Vagina (tissue), 2 donors: ENCODE measurements at places on chromosomes 7 and 10. TPM values are rescaled to one million over a fixed set of nuclear protein-coding genes. Genes with fewer than 3 reads are reported as not detected.

- DNase-seq: no peak
Observed at GRCh38 chr7:16991551-16991950, 109.8 kb upstream of the AGR3 start.

DNA sequence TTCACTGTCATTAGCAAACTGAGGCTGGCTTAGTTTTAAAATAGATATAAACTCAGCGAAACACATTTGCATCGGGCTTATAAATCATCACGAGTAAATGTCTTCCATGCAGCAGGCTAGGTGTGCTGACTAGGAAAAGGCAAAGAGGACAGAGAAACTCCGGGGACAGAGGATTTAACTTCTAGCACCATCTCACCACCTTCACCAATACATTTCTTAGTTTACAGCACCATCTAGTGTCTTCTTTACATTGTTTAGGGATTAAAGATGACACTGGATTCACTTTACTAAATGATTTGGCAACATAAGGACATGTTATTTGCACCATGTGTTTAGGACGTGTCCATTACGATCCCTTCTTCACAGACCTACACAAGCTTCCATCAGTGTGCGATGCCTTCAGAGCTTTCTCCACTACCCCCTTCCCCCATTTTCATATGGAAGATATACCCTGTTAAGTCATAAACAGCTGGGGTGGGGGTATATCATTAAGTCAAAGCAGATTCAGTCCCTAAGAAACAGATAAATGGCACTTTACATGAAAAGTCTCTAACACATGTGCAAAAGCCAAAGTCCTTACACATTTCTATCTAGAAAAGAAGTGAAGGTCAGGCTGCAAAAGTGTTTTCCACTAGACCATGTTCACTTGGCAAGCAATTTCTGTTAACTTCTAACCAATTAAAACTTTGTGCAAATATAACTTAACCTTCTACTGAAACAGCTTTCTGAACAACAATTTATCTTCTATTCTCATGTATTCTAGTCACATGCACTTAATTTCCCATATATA is 103.3 kb downstream of the GRB10 start:
- DNase-seq: no peak

DNA sequence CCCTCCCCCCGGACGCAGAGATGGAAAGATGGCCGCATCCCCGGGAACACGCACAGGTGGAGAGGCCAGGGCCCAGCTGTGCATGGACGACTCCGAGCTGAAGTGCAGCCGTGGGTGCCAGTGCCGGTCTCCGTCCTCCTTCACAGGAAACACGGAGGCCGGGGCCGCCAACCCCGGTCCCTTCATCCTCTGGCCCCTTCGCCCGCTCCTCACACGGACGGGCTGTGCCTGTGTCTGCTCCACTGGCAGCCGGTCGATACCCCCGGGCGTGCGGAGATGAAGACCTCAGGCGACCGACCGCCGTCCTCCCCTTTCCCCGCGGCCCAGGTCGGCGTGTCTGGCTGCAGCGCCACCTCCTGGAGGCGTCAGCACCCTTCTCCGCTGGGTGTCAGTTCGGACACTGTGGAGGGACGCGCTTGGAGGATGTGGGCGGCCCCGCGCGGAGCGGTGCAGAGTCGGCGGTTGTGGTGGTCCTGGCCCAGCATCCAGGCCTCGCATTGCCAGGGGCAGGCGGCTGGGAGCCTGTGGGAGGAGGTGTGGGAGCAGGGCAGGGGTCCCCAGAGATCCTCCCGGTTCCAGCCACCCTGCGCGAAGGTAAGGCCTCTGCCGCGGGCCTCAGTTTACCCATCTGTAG is 9.9 kb downstream of the ZNF511 start:
- DNase-seq: no peak

DNA sequence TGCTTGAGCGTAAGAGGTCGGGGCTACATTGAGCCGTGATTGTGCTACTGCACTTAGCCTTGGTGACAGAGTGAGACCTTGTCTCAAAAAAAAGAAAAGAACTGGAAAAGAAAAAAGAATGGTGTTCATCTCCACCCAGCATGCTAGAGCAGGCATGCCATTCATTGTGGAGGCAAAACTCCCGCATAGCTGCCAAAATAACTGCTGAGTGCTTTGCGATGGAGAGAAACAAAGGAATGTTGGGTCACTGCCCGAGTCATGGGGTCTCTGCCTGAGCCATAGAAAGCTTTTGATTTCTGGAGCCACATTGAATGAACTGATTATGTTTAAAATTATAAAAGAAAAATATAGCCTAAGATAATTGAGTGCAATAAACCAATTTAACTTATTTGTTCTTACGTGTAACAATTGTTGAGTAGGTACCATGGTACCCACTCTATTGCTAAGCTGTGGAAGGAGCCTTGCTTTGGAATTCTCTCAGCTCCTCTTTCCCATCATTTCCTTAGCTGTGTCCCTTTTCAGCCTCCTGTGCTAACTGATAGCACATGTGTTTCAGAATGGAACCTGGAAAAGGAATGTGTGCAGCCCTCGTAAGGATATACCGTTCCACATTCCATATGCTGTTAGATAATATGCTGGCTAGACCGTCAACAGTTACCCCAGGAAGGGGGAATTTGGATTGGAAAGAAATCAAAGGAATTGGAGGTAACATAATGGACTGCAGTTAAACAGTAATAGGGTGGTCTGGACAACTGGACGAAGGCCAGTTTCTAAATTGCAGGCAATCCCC is 99.0 kb downstream of the KIAA1217 start:
- DNase-seq: no peak

- DNase-seq: no peak
Observed at GRCh38 chr10:119360181-119360921, 153.0 kb downstream of the GRK5 start.

DNA sequence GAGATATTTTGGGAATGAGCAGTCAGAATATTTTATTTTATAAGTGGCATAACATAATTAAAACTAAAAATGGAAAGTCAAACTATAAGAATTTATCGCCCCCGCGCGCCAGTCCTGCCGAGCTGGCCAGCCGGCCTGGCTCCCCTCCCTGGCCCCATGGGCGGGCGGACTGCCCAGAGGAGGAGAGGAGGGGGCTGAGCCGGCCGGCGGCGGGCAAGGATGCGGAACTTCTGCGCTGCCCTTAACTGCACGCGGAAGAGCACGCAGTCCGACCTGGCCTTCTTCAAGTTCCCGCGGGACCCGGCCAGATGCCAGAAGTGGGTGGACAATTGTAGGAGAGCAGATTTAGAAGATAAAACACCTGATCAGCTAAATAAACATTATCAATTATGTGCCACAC is 96.8 kb downstream of the DKK1 start:
- DNase-seq: no peak

DNA sequence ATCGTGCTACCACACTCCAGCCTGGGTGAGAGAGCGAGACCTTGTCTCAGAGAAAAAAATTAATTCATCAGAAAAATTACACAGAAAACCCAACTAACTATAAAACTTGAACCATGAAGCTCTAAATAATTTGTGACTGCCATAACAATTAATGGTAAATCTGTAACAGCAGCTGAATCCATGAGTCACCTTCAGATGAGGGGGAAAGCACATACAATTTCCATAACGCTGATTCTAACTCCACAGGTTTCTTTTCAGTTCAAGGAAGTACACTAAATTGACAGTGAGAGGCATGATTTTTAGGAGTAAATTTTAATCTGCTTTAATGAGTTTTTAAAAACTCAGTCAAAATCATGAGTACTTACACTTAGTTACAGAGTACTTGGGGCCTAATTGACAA is 120.1 kb upstream of the NOBOX start:
- DNase-seq: no peak

GRCh38 chr7:130275826-130276297 is 9.2 kb downstream of the CPA2 start:
- DNase-seq: no peak

- DNase-seq: no peak
Observed at GRCh38 chr7:4683884-4684565, 1.9 kb downstream of the FOXK1 start.

DNA sequence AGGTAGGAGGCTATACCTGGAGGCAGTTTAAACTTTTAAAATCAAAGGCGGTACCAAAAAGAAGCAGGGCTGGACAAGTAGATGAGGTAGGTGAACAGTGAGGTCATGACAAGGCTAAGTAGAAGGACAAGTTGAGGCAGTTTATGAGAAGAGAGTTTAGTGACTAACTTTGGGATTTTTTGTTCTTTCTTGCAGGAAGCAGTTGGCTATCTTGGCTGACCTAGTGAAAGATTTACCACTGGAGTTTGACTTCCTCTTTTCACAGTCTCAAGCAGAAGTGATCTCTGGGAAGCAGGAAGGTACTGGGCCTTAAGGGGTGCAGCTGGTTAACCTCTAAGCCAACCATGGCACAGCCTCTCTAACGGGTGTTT is 26.3 kb downstream of the ENTPD7 start:
- no peak for DNase-seq

GRCh38 chr10:32295027-32295426 is 51.9 kb downstream of the EPC1 start:
- DNase-seq: no peak

GRCh38 chr10:107011105-107011504 is 153.4 kb downstream of the SORCS1 start:
- DNase-seq: no peak

DNA sequence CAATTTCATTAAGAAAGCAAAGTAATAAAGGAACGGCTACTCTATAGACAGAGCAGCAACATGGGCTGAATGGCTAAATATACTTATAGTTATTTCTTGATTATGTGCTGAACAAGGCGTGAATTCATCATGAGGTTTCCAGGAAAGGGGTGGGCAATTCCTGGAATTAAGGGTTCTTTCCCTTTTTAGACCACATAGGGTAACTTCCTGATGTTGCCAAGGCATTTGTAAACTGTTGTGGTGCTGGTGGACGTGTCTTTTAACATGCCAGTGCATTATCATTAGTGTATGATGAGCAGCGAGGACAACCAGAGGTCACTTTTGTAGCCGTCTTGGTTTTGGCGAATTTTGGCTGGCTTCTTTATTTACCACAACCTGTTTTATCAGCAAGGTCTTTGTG is 28.5 kb upstream of the ZMYND11 start:
- DNase-seq: no peak

OR9A2 gene
- total RNA-seq: not detected

TACR2 gene
- total RNA-seq: 6.1 TPM

NACAD gene
- total RNA-seq: 9.6 TPM

ZNF853 gene
- 14.0 TPM for total RNA-seq

CHCHD1 gene
- total RNA-seq: 19.6 TPM

WDFY4 gene
- total RNA-seq: 6.4 TPM

FANK1 gene
- total RNA-seq: 6.6 TPM

ERVW-1 gene
- total RNA-seq: not detected

CYP2E1 gene
- total RNA-seq: 2.9 TPM

ANKRD61 gene
- not detected for total RNA-seq

HOXA4 gene
- total RNA-seq: 0.98 TPM

LDB3 gene
- 4.7 TPM for total RNA-seq
